ENCODE measurements at places on chromosomes 3 and 15.

GRCh38 chr3:196144383-196145105 is 62.7 kb upstream of the TFRC start:
- DNase-seq = no peak

DNA sequence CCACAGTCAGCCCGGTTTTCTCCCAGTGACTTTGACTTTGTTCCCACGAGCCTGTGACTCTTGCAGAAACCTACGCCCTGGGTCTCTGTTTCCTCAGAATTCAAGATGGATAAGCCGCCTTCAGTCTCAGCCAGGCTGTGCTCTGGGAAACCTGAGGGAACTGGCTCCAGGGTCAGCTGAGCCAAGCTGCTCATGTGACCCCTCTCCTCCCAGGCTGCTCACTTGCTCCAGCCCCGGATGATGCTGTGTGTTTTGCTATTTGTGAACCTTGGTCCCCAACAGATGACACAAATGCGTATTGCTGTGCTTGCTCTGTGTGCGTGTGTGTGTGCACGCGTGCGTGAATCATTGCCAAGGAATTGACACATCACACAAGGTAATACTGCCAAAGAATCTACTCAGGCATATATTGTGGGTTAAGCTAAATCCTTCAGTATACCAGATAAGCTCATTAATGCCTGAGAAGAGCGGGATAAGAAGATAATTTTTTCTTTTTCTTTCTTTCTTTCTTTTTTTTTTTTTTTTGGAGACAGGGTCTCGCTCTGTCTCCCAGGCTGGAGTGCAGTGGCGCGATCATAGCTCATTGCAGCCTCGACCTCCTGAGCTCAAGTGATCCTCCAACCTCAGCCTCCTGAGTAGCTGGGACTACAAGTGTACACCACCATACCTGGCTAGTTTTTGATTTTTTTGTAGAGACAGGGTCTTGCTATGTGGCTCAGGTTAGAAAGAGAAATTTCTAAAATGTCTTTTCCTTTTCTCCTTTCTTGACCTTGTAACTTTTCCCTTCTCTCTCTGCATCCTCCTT is 29.2 kb upstream of the UMPS start:
- no peak for DNase-seq

DNA sequence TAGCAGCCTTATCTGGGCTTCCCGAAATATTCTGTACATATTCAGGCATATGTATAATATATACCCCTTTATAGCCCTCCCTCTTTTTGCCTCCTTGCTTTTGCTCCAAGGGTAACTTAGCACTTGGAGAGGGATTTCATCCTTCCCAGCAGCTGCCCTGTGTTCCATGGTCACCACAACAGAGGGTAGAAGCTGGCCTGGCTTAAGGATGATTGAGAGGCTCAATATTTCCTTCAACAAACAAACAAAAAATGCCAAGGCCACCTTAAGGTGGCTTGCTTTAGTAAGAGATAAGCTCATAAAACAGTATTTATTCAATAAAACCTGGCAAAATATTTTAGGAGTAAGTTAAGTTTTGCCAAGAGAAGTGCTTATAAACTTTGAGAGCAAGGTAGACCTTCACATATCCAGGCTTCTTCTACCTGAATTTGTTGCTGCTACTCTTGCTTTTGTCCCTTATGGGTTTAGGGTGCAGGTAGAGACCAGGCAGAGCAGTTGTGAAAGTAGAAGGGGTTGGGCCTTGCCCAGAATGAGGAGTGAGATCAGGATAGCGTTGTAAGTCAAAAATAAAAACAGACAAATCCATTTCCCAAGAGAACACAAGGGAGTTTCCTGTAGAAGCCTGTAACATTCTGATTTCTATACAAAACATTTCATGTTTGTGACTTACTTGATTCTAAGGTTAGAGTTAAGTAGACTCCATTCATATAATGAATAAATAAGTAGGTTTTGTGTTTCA is 52.7 kb upstream of the ATOSA start:
- DNase-seq = no peak

- DNase-seq = no peak
Observed at GRCh38 chr15:91257746-91258414, 157.8 kb downstream of the SV2B start.

GRCh38 chr3:59364496-59364895 is 314.7 kb upstream of the CFAP20DC start:
- DNase-seq = no peak

DNA sequence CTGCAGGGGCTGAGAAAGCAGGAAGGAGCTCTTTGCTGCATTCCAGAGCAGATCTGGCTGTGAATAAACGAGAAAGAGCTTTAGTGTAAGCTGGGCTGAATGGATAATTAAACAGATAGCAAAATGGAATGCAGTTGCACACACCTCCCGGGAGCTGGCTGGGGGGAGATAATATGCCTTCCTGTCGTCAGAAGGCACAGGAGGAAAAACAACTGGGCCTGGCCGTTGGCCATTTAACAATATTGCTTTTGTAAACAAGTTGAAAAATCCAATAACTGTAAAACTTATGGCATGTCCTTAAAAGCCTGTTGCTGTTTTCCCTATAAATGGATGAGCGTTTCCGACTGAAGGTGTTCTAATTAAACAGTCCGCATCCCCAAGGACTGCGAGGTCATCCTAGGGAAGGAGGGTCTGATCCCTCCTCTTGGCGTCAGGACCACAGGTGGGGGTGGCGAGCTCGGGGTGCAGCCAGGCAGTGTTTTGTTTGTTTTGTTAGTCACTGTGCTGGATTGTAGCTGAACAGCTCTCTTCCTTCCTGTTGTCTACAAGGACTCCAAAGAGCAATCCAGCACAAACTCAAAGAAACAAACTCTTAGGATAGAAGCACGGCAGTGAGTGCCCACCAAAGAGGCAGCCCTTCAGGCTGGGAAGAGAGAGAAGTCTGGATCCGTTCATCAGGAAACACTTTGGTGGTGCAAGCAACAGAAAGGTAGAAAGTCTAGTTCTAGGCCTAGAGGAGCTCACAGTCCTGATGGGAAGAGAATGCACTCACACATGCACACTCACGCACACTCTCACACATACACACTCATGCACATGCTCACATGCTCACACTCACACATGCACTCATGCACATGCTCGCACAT is 133.4 kb upstream of the SMAD3 start:
- no peak for DNase-seq

GRCh38 chr3:142489572-142490323 is 41.9 kb upstream of the XRN1 start:
- no peak for DNase-seq

DNA sequence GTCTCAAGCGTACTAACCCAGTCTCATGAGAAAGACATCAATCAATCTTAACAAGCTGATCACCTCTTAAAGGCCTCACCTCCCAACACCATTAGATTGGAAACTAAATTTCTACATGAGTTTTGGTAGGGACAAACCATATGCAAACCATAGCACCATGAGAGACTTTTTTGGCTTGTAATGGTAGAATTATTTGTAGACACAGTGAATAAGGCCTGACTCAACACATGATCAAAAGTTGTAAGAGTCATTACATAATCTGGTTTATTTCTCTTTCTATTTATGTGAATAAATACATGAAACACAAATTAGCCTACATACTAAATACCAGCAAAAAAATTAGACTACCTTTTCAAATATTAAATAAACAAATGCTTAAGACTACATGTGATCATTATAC is 183.3 kb upstream of the EPHA6 start:
- no peak for DNase-seq

- DNase-seq = peak; percentile 32
Observed at GRCh38 chr3:16808393-16809107, 76.2 kb upstream of the PLCL2 start.

- no peak for DNase-seq
Observed at GRCh38 chr3:57152151-57153143, 12.7 kb downstream of the IL17RD start.

- DNase-seq = peak; percentile 81
Observed at GRCh38 chr3:106609666-106610301, 741.0 kb upstream of the CBLB start.

- peak; percentile 93 for DNase-seq
Observed at GRCh38 chr3:123642182-123642956, 57.5 kb upstream of the HACD2 start.

GRCh38 chr3:105456017-105456416 is 89.3 kb downstream of the ALCAM start:
- DNase-seq = no peak

DNA sequence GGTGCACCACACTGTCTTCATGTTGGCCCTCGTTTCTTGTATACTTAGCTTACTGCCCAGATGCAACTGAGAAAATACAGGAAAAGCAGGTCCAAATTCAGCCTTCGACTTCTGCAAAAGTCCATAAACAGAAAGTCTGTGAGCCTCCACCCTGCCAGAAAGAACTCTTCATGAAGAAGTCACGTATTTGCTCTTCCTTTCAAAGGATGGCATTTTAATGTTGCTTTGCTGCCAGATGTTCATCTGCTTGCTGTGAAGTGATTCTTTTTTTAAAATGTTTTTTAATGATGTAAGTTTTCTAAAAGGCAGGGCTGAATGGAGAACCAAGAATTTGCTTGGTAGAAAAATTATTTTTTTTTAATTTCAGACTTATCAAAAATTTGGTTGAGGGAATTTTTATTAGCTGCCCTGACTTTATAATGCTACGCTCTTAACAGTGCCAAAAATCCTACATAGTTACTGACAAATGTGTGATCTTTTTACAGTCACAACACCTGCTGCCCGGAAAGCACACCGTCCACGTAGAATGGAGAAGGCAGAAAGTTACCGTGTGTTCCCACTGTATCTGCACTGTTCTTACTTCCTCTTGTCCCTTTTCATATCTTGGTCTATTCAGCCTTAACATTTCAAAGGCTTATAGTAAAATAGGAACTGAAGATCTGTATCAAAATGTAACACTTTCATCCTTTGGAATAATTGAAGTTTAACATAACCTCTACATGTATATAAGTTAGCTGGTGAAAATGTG is 136.3 kb downstream of the LRRC28 start:
- peak; percentile 6 for DNase-seq

DNA sequence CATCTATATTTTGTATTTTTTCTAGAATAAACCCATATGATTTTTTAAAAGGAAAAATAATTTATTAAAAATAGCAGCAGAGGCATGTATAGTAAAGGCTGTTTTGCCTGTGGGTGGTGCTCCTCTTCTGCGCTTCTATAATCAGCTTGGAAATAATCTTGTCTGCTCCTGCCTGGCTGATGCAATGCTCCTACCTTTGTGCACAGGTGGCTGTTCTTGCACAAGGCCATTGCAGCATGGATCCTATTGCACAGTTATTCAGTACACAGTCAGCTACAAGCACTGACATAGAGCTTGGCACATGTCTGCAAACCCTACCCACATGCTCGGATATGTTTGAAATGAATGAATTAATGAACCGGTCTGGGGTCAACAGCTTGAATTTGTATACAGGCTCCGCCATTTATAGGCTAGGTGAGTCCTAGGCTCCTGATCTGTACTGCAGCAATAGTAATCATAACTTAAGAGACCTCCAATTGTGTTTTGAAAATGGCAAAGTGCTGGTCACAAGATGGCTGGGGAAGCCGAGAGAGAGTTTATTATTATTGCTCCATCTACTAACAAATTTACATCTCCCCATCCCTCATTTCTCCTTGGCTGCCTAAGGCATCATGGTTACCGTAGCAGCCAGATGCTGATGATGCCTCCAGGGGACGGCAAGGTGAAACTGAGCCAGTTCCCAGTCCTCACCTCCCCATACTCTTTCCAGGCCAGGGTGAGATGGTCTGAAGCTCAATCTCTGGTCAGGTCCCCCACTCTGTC is 532 bp upstream of the RTP1 start:
- DNase-seq = no peak

- no peak for DNase-seq
Observed at GRCh38 chr3:159928666-159929065, 60.0 kb upstream of the IL12A start.

DNA sequence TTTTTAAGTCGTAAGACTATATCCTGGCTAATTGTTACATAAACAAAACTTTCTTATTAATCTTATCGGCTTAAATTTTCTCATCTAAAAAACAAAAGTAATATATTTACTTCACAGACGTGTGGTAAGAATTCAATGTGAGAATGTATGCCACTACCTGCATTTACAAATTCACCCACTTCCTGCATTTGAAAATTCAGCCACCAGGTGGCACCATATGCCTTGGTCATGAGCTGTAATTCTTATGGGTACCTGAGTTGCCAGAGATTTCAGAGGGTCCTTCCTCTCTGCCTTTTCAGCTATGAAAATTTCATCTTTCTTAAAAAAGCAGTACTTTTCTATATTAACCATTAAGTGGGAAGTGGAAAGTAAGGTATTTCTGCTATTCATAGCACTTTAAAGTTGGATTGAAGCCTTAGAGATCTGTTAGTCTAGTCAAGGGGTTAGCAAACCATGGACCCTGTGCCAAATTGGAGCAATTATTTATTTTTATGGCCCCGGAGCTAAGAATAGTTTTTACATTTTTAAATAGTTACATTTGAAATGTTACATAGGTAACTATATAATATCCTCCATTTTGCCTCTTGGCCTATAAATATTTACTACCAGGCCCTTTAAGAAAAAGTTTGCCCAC is 127.8 kb downstream of the HCN4 start:
- DNase-seq = peak; percentile 74

All from hematopoietic multipotent progenitor cell treated with erythropoietin and hydrocortisone succinate and interleukin-3 and kit ligand, for 6 days (in vitro differentiated cells).